ENCODE measurements at places on chromosomes 13 and 19.
A peak's percentile ranks its signal among the peaks of the same experiment; 100 is the strongest.

DNA sequence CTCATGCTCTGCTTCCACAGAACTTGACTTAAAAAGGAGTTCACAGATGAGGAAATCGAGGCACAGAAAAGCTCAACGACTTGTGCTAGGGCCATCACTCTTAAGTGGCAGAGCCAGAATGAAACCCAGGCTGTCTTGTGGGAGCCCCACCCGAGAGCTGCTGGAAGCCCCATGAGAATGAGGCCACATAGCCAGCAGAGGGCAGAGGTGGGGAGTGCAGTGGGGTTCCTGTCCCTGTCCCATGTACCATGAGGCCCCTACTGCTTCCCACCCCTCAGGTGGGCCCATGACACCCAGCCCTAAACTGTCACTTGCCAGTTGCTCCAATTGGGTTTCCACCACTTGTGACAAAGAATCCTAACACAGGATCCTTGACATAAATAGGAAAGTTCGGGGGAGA, 175.9 kb downstream of the IRS2 start:
- DNase-seq: peak; percentile 1

DNA sequence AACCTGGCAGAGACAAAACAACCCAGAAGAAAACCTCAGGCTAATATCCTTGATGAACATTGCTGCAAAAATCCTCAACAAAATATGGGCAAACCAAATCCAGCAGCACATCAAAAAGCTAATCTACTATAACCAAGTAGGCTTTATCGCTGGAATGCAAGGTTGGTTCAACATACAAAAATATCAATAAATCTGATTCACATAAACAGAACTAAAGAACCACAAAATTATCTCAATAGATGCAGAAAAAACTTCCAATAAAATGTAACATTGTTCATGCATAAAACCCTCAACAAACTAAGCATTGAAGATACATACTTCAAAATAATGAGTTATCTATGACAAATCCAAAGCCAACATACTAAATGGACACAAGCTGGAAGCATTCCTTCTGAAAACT, 8.8 kb downstream of the ZNF724 start:
- no peak for DNase-seq

GRCh38 chr19:18883526-18884304, 12.2 kb downstream of the CERS1 start:
- DNase-seq: no peak

- no peak for DNase-seq
Measured at GRCh38 chr19:6276447-6276846, 3.3 kb downstream of the MLLT1 start.

DNA sequence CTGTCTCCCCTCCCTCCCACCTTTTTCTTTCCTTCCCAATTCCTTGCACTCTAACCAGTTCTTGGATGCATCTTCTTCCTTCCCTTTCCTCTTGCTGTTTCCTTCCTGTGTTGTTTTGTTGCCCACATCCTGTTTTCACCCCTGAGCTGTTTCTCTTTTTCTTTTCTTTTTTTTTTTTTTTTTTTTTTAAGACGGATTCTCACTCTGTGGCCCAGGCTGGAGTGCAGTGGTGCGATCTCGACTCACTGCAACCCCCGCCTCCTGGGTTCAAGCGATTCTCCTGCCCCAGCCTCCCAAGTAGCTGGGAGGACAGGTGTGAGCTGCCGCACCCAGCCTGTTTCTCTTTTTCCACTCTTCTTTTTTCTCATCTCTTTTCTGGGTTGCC, 6.9 kb downstream of the MYADM start:
- no peak for DNase-seq

- no peak for DNase-seq
Measured at GRCh38 chr13:106919638-106920037, 351.7 kb upstream of the ARGLU1 start.

DNA sequence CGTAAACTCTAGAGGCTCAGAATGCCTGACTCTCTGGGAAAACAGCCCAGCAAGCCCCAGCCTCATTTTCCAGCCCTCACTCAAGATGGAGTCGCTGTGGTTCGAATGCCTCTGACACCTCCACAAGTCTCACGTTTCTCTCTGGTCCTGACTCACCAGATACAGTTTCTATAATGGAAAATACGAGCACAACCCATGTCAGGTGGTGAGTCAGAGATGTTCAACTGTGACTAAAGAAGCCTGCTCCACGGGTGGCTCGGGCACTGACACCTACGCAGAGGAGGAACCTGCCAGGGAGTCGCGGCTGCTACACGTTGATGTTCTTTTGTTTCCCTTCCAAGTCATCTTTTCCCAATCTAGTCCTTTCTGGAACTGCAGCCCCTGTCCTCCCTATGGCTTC, 87.1 kb upstream of the STK24 start:
- DNase-seq: peak; percentile 55

DNA sequence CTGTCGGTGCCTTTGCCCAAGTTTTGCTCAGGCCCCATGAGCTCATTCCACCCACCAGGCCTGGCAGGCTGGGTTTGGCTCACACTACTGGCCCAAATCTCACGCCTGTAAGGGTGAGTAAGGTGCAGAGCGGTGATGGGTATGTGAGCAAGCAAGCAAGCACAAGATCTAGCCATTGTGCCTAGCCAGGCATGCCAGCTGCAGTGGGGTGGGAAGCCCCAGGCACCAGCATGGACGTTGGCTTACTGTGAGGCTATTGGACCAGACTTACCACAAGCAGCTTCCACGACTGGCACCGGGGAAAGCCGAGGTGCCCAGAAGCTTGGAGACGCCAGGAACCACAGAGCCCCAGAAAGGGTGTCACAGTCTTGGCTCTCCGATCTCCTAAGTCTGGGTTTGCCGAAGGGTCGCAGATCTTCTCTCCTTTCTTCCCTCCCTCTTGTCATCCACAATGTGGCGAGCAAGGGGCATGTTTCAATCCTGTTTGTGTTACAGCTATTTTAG, 2659.4 kb upstream of the PCDH20 start:
- no peak for DNase-seq

DNA sequence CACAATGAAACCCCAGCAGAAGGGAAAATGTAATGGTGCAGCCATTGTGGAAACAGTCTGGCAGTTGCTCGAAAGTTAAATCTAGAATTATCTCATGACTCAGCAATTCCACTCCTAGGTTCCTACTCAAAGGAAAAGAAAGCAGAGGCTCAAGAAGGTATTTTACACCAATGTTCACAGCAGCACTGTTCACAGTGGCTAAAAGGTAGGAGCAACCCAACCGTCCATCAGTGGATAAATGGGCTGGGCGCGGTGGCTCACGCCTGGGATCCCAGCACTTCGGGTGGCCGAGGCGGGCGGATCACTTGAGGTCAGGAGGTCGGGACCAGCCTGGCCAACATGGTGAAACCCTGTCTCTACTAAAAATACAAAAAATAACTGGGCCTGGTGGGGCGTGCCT, 25.9 kb downstream of the ZFR2 start:
- no peak for DNase-seq

DNA sequence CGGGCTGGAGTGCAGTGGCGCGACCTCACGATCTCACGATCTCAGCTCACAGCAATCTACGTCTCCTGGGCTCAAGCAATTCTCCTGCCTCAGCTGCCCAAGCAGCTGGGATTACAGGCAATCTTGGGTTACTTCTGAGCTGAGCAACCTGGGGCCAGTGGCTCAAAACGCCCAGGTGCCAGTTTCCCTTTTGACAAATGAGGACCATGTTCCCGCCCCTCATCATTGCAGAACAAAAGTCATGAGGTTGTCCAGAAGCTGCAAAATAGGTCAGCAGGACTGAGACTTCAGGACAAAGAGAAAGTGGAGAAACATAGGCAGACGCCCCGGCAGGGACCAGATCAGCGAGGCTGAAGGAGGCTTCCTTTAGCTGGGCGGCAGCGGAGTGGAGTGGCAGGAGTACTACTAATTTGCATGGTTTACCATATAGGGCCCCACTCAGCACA, 3.3 kb upstream of the ADGRE5 start:
- no peak for DNase-seq

DNA sequence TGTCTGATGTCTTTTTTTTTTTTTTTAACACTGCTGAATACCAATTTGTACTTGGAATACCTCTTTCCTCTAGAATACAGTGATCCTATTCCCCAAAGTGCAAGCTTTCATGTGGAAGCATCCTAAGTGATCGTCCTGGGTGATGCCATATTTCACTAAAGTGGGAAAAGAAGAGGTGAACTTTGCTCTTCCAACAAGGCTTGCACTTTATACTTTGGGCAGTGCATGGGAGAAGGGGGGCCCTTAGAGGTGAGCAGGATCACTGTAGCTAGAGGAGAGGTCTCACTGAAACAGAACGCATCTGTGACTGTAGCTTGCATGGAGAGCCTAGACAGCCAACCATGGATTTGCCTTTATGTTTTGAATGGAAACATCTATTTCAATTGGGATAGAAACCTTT, 173.8 kb downstream of the STK24 start:
- DNase-seq: no peak

GRCh38 chr13:23889615-23890607, 711 bp upstream of the MIPEP start:
- no peak for DNase-seq

DNA sequence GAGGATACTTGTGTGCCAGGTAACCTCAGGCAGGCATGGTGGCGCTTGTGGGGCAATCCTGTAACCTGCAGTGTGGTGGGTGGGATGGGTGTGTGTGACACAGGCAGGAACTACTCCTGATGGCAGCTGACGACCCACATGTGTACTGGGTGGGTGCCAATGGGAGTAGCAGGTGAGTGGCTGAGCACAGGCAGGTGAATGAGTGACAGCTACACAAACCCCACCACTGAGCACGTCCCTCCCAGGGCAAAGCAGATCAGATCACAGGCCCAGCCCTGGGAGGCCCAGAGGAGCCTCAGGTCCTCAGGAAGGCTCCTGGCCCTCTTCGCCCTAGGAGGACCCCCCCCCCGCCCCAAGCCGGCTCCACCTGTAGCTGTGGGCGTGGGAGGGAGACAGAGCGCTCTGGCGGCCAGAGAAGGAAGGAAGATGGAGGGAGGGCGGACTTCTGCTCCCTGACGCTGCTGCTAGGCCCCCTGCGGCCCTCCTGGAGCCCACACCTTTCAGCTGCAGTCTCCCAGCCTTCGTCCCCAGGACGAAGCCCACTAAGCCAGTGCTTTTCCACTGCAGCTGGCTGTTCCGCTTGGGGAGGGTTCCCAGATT, 1.3 kb upstream of the ZNF181 start:
- no peak for DNase-seq

DNA sequence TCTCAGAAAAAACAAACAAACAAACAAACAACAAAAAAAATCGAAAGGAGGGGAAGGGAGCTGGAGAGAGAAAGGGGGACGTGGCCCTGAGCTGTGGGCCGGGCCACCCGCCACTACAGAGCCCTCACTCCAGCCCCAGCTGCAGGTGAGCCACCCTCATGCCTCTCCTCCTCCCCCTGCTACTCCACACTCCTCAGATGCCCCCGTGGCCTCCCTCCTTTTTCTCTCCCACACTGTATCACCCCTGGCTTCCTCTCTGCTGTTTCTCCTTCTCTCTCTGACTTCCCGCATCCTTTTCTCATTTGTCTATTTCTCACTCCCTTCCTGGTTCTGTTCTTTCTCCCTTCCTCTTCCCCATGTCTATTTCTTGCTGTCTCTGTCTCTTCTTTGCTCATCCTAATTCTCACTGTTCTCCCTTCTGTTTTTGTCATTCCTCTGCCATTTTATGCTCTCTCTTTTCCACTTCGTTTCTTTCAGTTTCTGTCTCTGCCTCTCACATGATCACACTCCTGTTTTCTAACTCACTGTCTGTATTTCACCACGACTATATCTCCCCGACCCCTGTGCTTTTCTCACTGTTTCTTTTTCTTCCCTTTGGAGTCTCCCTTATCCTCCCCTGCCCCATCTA, 2.7 kb downstream of the KLK2 start:
- no peak for DNase-seq

- DNase-seq: no peak
Measured at GRCh38 chr13:37418490-37418889, 180.1 kb downstream of the POSTN start.

DNA sequence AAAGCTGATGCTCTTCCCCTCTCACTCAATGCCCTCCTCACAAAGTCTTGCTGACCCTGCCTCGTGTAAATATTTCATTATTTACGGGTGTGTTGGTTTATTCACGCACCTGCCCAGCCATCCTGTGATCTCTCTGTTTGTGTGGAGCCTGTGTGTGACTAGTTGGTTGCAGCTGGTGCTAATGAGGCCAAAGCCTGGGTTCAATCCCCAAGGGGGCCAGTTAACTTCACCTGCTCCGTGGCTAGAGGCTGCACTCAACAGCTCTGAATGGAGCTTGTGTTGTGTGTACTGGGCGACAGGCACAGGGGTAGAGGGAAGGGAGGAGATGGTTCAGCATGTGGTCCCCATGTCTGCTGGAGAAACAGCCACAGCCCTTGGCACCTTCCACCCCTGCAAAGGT, 109.5 kb downstream of the DNAJC15 start:
- no peak for DNase-seq

- DNase-seq: no peak
Measured at GRCh38 chr13:48949566-48950500, 25.9 kb upstream of the FNDC3A start.

- DNase-seq: no peak
Measured at GRCh38 chr19:3515891-3516422, 9.8 kb downstream of the FZR1 start.

DNA sequence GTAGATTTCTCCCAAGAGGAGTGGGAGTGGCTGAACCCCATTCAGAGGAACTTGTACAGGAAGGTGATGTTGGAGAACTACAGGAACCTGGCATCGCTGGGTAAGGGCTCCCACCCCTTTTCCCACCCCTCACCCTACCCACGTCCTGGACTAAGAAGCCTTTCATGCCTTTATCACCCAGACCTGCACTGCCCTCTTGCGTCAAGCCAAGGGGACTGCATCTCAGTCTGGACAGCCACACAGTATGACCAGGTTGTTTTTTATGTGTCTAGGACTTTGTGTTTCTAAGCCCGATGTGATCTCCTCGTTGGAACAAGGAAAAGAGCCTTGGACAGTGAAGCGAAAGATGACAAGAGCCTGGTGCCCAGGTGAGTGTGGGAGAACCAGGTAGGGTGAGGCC, 8.8 kb downstream of the ZFP28 start:
- no peak for DNase-seq

- no peak for DNase-seq
Measured at GRCh38 chr19:45153339-45154063, 7.3 kb downstream of the NKPD1 start.

DNA sequence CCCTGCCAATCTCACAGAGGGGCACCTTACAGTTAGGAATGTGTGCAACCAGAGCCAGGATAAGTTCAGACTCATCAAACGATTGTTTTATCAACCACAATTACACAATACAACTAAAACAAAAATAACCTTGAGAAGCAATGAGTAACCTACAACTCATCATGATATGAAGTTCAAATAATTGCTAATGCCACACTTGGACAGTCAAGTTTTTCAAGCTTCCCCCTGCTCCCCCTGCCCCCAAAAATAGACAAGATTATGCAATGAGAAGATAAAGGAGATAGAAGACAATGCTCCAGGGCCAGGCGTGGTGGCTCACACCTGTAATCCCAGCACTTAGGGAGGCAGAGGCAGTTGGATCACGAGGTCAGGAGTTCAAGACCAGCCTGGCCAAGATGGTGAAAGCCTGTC, 13.6 kb upstream of the KPNA3 start:
- DNase-seq: no peak

- DNase-seq: no peak
Measured at GRCh38 chr13:84951128-84951527, 848.1 kb downstream of the SLITRK6 start.
